Activated CD8-positive, alpha-beta memory T cell treated with anti-CD3 and anti-CD28 coated beads for 48 hours (primary cell): ENCODE measurements at places on chromosomes 5 and 9.

- no peak for DNase-seq
These were observed 76.8 kb upstream of the RANBP3L start for GRCh38 chr5:36378551-36378950.

DNA sequence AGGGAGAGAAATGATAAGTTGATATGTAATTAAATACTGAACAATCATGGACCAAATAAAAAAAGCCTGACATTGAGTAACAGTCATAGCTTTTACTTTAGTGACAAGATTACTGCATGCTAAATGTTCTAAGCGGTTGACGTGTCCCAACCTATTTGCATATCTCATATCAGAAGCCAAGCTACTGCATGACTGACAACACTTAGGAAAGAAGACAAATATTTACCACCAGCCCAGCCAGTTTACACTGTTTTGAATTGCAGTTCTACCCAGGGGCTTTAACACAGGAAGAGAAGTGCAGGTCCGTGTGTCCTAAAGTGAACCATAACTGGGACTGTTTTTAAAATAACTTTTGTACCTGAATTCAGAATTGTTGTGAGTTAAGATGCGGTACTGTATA is 219.9 kb downstream of the PRDM9 start:
- DNase-seq = no peak

DNA sequence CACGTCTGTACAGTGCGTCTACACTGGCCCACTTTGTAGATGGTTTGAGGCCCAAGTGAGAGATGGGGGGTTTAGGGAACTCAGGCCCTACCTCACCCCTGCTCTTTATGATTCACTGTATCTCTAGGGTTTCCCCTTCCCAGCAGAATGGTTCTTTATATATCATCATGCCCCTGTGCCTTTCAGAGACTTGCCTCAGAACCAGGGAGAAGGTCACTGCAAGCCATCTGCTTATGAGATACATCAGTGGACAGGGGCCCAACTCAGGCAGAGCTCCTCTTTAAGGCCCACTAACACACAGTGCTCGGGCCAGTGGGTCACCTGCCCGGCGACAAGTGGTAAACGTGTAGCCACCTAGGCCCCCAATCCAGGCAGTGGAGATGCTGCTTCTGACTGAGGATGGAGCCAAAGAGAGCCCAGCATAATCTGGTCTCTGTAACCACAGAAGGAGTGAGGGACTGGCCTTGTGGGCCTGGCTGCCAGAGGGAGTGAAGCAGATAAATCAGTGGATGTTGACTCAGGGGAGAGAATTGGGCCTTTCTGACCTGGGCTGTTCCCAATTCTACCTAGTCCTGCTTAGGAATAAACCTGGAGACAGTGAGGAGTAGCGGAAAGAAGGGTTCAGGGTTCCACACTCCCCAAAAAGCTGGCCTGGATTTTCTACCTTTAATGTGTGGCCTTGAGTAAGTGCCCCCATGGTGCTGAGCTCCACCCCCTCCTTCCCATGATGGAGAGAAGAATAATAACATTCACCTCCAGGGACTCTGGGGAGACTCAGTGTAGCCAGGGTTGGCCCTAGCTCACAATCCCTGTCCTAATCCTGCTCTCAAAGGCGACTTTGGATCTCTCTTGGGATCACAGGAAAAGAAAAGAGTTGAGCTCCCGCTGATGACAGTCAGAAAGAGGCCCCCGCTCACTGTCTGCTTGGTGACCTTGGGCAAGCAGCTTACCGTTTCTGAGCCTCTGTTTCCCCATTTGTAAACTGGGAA is 2.8 kb upstream of the DUSP1 start:
- no peak for DNase-seq

- no peak for DNase-seq
These were observed 679.6 kb downstream of the IRX1 start for GRCh38 chr5:4275232-4275631.

DNA sequence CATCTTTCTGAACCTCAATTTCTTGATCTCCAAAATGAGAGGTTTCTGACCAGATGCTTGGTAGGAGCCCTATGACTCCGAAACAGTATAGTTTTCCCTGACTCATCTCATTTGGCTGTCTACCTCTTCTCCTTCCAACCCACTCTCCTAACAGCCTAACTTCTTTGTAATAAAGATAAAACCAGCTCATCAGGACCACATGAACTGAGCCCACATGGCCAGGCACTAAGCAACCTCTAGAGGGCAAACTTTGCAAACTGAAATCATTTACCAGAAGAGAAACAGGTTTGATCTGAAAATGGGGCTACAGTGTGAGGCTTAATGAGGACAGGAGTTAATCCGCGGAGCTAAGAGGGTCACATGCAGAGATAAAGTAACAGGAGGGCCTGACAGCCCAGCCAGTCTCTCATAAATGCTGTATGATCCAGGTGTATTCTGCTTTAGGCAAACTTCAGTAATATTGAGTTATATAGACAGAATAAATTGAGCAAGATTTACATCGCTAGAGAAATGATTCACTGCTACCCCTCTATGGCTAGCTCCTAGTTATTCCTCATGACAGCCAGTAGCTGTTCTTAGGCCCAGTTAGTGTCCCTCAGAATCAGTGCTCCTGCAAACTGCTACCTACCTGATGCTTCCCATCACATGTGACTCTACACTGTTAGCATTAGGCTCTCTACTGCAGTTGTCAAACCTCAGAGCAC is 64.6 kb downstream of the ABCA1 start:
- no peak for DNase-seq

- no peak for DNase-seq
These were observed 68.1 kb downstream of the COL5A1 start for GRCh38 chr9:134709512-134710270.

DNA sequence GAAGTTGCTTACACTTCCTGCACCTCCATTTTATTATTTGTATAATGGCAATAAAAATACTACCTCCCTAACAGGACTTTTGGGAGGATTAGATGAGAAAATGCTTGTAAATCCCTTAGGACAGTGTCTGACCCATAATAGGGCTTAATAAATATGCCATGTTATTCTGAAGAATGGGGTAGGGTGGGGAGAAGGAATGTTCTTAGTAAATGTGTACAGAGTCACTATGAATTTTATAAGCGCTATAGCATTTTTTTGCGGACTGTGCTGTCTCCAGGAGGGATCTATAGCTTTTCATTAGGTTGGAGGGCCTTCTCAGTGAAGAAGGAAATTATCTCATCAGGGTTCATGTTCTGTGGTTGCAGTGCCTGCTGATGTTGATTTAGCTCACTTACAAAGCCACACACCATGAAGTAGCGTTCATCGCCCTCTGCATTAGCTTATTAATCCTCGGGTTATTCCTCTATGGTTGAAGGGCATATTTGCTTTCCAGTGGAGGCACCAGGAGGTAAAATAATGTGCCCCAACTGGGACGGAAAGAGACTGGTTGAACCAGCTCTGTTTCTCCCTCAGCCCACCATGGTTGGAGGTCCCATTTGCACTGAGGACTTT is 497.1 kb downstream of the ARHGEF28 start:
- DNase-seq = no peak

DNA sequence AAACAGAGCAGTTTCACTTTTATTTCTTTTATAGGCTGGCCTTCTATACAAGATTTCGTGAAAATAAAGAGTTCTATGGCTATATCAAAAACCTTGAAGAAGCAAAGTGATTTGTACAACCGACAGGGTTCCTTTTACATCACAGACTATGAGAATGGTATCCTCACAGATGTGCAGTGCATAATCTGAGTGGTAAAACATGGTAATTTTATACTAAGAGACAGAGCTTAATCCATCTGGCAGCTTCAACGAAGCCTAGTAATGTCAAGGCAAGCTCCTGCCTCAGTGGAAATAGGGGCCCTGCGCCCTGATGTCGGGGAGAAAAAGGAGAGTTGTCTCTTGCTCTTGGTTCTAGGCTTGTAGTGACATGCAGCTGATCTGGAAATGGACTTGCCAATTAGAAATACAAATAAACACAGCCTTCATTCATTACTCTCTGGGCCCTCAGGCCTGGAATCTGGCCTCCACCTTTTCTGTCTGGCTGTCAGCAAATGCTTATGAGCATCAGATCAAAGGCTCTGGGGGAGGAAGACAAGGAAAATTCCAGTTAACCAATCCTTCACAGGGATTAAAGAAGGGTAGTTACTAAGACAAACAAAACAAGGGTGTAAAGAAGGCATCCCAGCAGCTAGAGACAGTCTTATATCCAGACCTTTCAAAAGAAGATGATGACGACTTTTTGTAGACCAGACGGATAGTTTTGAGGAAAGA is 33.6 kb upstream of the TRIM32 start:
- DNase-seq = no peak

DNA sequence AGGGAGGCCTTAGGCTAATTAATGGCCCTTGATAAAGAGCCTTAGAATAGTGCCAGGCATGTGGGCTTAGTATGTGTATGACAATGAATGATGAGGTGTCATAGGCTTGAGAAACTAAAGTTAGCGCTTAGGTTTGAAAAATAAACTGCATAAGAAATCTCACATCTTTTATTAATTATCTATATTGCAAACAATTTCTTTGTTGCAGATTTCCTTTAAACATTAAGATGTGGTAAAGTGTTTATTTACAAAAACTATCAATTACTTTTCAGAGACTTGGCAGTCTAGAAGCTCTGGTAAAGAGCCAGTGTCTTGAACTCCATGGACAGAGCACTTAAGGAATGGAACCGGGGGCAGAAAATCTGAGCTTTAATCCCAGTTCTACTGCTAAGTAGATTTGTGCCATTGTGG is 23.1 kb downstream of the MAP1B start:
- no peak for DNase-seq

DNA sequence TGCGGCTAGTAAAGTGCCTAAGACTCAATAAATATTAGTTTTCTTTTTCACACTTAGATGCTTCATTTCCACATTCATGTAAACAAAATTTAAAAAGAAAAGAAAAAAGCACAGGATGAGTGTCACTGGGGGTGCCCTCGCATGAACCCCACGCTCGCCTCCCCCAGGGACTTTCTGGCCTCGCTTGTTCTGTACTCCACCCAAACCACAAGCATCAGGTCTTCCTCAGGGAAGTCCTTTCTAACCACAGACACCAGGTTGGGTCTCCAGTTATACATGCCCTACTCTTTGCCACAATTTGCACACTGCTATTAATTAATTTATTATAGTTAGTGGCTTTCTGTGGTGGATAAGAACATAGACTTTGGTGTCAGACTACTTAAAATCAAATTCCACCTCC is 92.4 kb downstream of the RORB start:
- DNase-seq = no peak

DNA sequence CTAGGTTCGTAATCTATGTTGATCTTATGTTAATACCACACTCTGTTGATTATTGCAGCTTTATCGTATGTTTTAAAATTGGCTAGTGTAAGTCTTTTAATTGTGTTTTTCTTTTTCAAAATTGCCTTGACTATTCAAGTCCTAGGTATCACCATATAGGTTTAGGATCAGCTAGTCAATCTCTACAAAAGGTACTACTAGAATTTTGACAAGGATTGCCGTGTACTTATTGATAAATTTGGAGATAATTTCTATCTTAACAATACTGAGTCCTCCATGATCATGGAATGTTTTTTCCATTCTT is 117.9 kb upstream of the PRSS3 start:
- DNase-seq = no peak

DNA sequence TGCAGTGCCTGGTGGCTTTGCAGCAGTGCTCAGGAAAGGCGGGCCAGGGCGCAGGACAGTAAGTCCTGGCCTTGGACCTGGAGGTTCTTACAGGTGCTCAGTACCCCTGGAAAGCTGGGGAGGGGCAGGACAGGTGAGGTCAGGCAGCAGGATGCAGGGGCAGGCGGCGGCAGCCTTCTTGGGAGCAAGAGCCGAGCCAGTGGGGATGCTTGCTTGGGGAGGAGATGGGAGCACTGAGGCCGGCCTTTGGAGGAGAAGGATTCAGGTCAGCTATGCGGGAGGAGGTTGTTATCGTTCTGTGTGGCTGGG is 98.0 kb downstream of the COL5A1 start:
- DNase-seq = no peak

- DNase-seq = peak; percentile 31
These were observed 24.7 kb upstream of the RXRA start for GRCh38 chr9:134301387-134302129.

DNA sequence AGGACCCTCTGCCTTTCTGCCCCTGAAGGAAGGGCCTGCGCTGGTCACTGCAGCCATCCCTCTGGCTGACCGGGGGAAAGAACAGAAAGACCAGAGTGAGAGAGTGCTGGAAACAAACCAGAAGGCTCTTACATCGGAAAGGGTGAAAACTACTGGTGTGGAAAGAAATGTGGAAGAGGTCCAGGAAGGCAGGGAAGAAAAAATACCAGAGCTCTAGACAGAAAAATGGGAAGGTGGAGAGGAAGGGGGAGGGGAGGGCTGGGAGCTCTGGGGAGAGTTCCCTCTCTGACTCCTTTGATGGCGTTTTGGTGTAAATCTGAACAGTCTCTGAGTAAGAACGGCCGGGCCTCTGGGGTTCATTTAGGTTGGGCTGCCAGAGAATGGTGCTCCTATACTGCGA is 47.7 kb downstream of the COL23A1 start:
- DNase-seq = no peak

- DNase-seq = no peak
These were observed 6.1 kb downstream of the IRX4 start for GRCh38 chr5:1876660-1877064.

- no peak for DNase-seq
These were observed 9.9 kb upstream of the NINJ1 start for GRCh38 chr9:93143830-93144530.

DNA sequence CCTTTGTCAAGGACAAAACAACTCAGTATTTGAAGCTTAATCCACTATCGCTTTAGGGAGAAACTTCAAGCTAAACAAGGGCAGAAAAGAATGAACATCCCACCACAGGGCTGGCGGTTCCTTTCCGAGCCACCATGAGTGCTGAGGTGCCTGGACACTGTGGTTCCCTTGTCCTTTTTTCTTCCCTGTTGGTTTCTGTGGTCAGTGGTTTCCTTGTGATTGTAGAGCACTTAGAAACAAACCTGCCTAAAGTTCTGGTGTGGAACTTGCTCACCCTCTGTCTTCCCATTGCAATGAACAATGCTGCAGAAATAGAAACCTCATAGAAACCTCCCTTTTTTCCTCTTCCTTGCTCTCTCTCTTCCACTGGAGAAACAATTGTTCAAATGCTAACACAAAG is 79.3 kb upstream of the TBC1D2 start:
- DNase-seq = no peak

- no peak for DNase-seq
These were observed 22.9 kb downstream of the KIF2A start for GRCh38 chr5:62328772-62329491.

DNA sequence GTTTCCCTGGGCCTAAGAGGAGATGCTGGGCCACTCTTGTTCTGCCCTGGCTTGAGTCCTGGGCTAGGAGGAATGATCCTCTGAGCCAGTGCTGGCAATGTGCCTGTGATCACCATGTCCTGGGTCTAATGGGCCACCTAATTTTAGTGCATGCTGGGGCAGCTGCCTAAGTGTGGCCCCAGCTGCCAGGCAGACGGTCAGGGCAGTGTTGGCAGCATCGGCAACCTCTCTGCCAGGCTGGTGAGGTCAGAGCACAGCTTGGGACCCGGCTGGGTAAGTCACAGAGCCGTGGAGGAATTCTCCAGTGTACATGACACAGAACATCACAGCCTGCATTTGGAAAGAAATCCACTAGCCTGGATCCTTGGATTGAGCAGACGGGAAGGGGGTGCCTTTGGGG is 21.4 kb upstream of the PITX1 start:
- no peak for DNase-seq
